ENCODE measurements at places on chromosomes 5 and 9.
A peak's percentile ranks its signal among the peaks of the same experiment; 100 is the strongest.

GRCh38 chr9:135783540-135784245, 81.7 kb downstream of the KCNT1 start:
- no peak for DNase-seq

DNA sequence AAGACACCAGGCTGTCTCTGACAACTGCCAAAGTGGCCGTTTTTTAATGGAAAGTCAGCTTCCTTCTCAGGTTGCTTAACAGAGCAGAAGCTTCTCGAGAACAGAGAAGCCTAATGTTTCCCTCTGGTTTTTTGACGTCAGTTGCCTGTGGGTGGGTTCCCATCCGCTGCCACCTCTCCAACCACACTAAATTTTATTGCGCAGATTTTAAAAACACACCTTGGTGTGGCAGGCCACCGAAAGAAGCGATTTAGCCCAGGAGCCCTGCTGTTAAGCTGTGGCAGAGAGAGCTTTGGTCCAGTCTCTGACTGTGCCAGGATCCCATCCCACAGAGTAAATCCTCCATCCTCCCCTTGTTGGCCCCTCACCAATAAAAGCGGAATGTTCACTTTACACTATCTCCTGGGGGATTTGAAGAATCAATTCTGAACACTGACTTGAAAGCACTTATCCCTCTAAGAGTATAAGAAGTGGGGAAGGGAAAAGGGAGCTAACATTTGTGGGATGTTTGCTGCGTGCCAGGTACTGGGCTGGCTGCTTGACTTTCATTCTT, 181.6 kb downstream of the AOPEP start:
- DNase-seq = no peak

DNA sequence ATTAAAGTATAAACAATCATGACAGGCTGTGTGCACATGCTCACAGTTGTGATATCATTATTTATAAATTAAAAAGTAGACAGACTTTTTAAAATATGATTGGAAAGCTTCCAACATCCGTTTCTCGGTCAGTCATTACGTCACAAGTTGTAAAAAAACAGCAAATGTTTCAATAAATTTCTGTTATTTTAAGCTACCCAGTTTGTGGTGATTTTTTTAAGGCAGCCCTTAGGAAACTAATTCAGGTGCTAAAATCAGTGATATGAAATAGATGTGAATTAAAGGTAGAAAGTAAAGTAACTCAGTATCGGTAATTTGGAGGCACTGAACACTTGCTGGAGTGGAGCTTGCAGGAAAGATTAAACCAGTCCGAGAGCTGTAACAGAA, 1.2 kb downstream of the CCNH start:
- no peak for DNase-seq

GRCh38 chr9:135887021-135887507, 20.3 kb downstream of the CAMSAP1 start:
- no peak for DNase-seq

GRCh38 chr5:169893571-169893970, 86.7 kb downstream of the INSYN2B start:
- DNase-seq = no peak

- peak; percentile 75 for DNase-seq
Observed at GRCh38 chr5:173291722-173292658, 36.2 kb downstream of the STC2 start.

DNA sequence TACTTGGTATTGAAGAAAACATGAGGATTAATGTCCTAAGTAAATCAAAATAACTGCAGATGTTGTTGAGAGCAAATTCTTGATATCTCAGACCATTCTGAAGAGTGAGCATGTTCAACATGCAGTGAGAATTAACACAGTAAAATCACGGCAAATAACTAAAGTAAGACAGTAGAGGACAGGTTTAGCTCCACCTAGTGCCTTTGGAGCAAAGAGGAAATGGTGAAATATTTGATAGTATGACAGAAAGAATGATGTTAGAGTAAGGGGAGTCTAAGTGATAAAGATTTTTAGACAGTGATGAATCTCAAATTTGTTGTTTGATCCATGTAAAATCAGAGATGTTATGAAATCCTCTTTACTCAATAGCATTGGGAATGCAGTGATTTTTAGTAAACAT, 424.2 kb downstream of the TMEM161B start:
- no peak for DNase-seq

DNA sequence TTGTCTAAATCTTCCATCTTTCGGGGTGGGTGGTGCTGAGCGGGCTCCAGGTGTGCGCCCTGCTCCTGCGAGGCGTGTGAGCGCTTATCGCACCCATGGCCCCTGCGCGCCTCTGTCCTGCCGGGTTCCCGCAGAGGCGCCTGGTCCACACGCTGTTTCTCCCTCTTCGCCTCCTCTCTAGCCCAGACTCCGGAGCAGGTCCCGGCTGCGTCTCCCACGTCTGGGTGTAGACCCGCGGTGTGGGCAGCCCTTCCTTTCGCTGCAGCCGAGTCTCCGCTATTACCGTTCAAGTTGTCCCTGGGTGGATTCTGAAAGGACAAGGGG, 40.5 kb upstream of the PLEKHG4B start:
- no peak for DNase-seq

DNA sequence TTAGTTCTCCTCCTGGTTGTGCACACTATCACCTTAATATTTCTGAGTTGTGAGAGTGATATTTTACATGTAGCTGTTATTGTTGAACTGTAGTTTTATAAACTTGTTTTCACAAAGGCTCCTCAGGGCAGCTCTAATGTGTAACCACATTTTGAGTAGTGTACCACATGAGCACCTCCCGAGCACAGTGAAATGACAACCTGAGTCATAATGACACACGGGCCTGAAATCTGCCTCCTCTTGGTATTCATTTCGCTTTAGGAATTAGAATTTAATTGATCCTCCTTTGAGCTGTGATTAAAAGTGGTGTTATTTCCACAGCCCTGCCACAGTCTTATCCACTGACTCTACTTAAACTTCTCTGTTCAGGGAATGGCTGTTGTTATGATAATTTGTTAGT, 7.9 kb downstream of the MTRR start:
- peak; percentile 48 for DNase-seq

- no peak for DNase-seq
Observed at GRCh38 chr5:92562065-92562464, 1019.0 kb downstream of the NR2F1-AS1 start.

Measured in GM12865 (cell line).